ENCODE measurements at places on chromosomes 7 and 10.

GRCh38 chr10:30047924-30048531 lies 11.4 kb downstream of the JCAD start:
- DNase-seq: no peak

DNA sequence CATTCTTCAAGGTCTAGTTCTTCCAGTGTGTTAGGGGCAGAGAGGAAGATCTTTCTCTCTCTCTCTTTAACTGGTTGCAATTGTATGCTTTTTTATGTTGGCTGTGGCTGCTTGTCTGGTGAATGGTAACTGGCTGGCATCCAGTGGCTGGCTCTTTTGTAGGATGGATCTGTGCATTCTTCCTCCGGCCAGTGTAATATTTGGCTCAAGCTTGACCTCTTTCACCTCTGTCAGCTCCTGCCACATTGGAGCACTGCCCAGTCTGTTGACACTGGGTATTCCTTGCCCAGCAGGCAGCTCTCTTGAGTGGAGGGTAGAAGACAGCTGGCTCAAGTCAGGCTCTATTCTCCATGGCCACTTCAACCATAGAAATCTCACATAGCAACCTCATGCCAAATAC lies 528.3 kb downstream of the PHTF2 start:
- DNase-seq: no peak

GRCh38 chr7:99275496-99275895 lies 2.9 kb downstream of the MYH16 start:
- no peak for DNase-seq

DNA sequence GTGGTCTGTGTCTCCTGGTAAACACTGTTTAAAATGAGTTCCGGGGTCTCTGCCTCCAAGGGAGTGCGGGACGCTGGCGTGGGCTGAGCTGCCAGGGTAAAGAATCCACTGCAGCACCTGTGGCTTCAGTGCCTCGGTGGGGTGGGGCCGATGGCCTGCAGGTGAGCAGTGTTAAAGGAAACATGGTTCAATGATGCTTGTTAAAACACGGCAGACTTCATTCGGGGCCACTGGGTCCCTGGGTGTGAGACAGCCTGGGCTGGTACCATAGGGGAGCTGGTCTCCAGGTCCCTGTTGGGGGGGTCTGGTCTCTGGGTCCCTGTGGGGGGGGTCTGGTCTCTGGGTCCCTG lies 24.9 kb upstream of the KNDC1 start:
- no peak for DNase-seq

GRCh38 chr10:29301359-29301910 lies 12.6 kb downstream of the LYZL1 start:
- DNase-seq: no peak

- DNase-seq: no peak
Measured at GRCh38 chr10:61503051-61503450, 49.9 kb upstream of the TMEM26 start.

DNA sequence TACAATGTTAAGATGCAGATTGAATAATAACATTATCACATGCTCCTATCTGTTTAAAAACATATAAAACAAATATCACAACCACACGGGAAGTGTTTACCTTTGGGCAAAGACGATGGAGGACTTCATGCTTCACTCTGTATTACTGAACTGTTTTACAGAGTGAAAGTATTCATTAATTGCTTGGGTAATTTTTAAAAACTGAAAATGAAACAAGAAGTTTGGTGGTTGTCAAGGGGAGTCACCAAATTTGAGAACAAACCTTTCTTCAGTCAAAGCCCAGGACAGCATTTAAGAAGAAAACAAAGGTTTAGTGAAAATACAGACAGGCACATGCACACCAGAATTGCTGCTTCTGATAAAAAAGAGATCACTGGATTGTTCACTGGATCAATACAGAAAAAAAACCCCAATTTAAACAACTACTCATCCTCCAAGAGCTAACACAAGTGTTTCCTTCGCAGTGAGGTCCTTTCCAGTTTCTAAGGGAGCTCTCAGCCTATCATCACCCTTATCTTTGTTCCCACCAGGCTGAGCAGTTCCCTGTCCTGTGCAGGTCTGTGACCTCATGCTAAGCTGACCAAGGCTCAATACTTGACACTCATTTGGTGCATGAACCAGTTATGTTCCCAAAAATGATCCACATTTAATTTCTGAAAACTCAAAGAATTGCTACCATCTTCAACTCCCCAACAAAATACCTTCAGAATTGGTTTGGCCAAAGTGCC lies 8.8 kb downstream of the PARP12 start:
- no peak for DNase-seq

DNA sequence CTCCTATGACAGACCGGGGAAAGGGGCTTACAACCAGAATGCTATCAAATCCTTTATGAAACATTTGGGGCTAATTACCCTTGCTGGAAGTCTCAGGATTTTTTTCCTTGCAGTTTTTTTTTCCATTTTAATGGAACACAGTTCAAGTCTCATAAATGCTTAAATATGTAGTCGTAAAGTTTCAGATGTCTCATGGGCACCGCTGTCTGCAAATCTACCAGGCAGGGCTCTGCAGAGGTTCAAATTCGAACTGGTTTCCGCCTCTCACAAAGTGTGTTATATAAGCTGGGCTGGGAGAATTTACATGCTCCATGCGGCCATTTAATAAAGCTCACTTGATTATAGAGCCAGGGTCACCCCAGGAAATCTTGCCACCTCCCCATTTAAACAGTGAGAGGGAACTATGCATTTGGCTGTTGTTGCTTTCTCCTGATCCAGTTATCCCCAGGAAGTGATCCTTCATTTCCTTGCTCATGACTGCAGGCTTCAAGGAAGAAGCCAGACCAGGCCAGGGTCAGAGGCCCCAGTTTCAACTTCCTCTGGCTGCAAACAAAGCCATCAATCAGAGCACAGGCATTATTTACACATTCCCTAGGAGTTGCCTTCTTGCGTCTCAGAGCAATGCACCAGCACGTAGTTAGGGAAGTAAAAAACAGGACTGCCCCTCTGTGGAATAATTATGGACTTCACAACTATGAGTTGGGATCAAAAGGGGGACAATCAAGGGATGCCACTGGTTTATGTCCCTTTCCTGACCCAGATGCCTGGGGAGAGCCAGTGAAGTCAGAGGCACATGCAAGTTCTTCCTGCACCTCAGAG lies 358.8 kb downstream of the PRPF18 start:
- no peak for DNase-seq

DNA sequence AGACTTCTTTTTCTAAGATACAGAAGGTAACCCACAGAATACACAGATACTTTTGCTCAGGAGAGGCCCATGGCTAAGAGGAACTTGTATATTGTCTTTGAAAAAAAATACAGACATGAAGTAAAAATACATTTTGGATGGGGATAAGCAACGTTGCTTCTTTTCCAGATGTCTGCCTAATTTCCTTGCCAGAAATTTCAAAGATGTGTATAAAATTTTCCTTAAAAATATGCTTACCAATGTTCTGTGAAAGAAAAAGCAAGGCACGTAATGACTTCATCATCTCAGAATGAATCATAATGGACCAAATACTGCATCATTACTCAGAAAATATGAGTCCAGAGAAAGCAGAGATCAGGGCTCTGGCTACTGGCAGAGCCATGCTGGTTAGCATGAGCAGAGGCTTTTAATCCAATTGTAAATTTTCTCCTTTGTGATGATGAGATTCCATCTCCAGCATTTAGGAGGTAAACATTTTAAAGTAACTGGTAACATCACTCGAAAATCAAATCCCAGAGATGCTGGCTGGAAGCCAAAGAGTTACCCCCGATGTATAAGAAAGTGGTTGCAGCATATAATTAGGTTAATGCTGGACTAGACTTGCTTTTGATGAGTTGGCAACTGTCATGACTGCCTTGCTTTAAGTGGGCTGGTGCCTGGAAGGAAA lies 272.5 kb downstream of the SEMA3A start:
- no peak for DNase-seq

DNA sequence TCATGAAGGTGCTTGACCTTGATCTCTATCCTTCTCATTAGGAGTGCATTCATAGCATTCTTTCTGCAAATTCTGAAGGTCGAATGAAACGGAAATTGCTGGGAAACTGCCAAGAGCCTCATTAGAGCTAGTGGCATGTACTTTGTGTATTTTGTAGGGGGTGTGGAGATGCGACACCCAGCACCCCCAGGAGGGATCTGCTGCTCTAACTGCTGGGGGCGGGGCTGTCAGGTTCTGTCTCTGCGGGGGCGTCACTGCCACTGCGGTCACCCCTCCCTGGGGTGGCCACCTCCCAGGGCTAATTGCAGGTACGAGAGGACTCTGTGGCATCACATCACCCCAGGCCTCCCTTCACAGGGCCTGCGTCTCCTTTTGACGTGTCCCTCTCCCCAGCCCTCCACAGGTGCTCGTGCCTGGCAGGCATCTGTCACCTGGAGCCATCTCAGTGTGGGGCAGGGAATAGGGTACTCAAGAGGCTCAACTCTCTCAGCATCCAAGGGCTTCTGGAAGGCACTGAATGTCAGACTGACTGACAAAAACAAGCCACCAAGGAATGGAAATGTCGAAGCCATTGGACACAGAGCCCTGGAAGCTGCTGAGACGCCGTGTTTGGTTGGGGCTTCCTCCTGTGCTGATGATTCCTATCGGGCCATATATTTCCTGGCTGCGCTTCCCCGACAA lies 151.1 kb downstream of the ACTR3B start:
- no peak for DNase-seq

GRCh38 chr7:14978687-14979086 lies 76.1 kb upstream of the DGKB start:
- DNase-seq: no peak

GRCh38 chr7:99498546-99498944 lies 1.5 kb downstream of the ZNF394 start:
- DNase-seq: no peak

GRCh38 chr7:92745241-92745640 lies 91.1 kb downstream of the CDK6 start:
- DNase-seq: no peak

DNA sequence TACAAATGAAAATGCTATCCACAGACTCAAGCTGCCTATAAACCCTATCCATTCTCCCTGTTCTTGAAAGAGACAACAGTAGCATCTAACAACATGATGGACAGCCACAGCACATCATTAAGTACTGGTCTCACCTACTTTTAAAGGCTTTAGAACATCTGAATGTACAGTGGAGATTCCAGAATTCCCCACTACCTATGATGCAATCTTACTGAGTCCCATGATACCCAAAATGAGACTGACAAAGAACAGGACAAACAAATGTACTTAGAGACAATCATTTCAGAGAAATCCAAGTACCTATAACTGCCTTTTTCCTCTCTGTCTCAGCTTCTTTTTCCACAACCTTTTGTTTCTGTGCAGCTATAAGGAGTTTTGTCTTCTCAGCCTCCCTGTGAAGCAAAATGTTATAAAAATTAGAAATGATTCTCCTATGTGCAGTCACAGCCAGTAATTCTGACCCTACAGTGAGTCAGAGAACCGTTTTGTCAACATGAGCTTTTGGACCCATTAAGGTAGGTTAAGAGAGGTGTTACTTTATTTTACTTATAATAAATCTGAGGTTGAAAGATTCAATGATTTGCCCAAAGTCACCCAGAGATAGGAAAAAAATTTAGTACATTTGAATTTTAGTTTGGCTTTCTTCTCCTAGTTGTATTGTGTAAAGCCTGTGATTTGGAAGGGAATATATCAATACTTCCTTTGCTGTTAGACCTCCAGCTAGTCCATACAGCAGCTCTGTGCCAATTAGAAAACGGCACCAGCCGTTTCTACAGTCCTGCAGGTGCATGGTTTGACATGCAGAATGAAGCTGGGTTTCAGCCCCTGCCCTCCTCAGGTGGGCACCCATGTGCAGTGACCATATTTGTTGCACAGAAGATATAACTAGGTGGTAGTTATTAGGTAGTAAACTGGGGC lies 21.9 kb downstream of the ERLIN1 start:
- DNase-seq: no peak

GRCh38 chr10:91820144-91820543 lies 21.9 kb downstream of the TNKS2 start:
- DNase-seq: no peak

DNA sequence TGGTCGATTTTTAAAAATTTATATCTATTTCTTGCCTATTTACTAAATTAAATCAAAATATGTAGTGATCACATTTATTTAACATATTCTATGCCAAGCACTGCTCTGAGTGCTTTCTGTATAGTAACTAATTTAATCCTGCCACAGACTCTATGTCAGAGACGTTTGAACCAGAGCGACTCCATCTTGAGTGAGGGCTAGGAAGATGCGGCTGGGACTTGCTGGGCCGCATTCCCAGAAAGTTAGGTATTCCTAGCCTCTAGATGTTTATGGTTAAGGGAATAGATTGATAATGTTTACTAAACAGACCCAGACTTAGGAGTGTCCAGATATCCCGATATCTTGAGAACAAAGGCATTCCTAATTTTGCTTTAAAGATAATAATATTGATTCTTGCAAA lies 3.2 kb upstream of the GSTO1 start:
- DNase-seq: no peak

GRCh38 chr7:30047124-30047523 lies 18.9 kb downstream of the PLEKHA8 start:
- no peak for DNase-seq

DNA sequence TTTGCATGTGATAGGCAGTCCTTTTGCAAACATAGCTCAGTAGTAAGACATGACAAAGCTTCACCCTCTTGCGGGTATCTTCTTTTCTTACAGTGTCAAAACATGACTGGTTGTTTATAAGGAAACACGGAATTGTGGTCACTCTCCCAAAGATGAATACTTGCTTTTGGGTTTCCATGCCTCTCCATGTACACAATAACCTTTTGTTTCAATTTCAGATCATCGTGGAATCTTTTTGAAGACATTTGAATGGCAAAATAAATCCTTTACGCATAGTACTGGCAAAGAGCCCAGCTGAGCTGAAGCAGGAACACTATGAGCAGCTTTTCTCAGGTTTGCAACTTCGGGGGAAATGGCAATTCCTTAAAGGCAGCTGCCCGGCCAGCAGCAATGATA lies 156.8 kb upstream of the FRMD4A start:
- no peak for DNase-seq

DNA sequence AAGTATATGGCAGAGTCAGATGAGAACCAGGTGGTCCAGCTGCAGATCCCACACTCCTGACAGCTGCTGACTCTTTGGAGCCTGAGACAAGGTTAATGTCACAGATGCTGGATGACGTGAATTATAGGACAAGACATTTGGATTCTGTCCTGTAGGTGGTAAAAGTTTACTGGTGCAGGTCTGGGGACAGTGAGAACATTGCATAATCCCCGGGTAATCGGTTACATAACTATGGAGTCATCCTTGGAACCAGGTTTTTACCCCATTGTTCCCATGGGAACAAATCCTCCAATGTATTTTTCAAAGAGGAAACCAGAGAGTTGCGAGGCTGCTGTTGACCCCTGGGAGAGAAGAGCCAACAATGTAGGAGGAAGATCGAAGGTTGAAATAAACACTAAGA lies 27.5 kb upstream of the ZCCHC24 start:
- DNase-seq: no peak
